ENCODE measurements at places on chromosomes 7 and 10.

DNA sequence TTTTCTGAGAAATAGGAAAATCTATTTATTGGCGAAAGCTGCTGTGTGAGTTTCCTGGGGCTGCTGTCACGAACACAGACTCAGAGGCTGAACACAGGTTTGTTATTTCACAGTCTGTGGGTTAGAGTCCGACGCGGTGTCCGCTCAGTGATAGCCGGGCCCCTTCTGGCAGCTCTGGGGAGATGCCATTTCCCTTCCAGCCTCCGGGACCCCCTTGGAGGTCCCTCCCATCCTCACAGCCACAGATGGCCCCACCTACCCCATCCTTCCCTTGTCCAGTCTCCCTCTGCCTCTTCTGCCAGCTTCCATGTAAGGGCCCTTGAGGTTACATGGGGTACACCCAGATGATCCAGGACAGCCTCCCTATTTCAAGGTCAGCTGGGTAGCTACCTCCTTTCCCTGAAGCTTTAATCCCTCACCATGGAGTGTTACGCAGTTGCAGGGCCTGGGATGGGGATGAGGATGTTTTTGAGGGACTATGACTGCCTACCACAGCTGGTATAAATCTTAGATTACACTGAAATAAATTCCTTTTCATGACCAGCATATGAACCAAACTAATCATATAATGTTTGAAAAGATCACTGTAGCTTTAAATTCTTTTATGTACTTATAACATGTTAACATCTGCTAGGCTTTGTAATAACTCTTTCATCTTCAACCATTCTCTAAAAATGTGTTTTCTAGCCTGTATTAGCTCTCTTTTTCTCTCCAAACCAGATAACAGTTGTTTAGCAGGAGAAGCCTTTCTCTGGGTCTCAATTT, 98.5 kb downstream of the WDR37 start:
- no peak for DNase-seq

- no peak for DNase-seq
Observed at GRCh38 chr10:17290226-17290625, 62.2 kb downstream of the VIM start.

- no peak for DNase-seq
Observed at GRCh38 chr7:29968683-29969395, 20.8 kb downstream of the SCRN1 start.

DNA sequence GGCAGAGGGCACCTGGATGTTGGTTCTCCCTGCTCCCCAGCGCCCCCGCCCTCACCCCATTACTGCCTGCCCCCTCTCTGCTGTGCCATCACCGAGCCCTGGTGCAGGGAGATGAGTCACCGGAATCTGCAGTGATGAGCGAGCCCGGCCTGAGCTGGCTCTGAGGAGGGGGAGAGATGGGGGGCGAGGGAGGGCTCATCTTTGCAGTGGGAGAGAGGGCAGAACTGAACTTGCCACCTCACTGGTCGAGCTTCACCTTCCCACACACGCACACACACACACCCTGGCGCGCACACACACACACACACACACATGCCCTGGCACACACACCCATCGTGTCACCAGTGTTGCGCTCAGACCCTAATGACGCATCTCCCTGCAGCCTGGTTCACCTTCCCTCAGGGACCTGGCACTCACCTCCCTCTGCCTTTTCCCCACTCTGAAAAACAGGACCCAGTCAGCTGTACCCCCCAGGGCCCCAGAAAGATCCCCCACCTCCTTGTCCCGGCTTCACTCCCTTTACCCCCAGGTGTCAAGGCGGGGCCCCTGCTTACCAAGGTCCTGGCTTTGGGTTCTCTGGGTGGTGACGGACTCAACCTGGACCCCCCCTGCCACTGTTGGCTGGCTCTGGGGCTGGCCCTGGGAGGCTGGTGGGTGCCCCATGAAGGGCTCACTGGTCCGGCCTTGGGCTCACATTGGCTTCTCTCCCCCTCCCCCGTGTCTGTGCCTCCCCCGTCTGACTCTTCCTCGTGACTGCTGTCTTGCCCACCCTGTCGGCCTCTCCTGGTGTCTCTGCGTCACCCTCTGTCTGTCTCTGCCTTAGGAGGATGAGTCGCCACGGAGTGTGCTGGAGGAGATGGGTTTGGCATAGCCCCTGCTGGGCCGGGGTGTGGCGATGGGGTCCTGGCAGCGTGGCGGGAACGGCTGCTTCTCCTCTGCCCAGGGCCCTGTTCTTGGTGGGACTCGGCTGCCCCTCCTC, 5.4 kb downstream of the VGF start:
- no peak for DNase-seq

GRCh38 chr10:63703113-63703670, 182.0 kb downstream of the REEP3 start:
- no peak for DNase-seq

GRCh38 chr10:103528549-103528948, 35.0 kb downstream of the NEURL1 start:
- DNase-seq: no peak

DNA sequence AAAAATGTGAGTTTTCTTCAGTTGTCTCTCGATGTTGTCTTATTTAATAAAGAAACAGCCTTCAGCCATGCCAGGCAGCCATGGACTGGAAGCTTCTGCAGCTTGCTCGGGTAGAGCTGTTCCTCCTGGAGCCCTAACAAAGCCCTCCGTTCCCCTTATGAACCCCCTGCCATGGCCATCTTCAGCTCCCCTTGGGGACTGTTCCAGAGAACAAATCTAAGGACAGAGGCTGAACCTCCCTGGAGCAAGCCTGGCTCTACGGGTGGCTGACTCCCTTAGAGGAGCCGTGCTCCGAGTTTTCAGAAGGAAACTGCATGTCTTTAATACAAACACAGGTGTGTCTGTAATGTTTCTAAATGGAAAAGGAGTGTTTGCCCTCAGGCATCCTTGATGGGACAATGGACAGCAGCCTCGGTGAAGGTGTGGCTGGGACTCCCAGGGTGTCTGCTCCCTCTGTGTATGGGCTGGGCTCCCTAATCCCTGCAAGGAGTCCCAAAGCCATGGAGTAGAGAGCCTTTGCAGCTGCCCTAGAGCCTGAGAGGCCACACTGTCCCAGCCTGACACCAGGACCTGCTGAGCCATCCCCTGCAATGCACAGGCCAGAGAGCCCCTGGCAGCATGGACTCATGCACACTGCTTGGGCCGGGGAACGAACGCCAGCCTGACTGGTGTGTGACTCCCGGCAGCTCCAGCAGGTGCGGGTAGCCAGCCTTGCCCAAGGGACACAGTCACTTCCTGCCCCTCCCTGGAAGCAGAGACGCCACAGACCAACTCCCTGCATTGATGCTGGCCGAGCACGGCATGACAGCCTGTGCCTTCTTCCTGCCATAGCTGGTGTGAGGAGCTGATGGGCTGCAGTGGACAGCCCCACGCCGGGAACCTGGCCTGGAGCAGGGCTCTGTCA, 381.8 kb downstream of the TCERG1L start:
- no peak for DNase-seq

GRCh38 chr10:21976739-21977138, 26.8 kb downstream of the DNAJC1 start:
- DNase-seq: no peak

DNA sequence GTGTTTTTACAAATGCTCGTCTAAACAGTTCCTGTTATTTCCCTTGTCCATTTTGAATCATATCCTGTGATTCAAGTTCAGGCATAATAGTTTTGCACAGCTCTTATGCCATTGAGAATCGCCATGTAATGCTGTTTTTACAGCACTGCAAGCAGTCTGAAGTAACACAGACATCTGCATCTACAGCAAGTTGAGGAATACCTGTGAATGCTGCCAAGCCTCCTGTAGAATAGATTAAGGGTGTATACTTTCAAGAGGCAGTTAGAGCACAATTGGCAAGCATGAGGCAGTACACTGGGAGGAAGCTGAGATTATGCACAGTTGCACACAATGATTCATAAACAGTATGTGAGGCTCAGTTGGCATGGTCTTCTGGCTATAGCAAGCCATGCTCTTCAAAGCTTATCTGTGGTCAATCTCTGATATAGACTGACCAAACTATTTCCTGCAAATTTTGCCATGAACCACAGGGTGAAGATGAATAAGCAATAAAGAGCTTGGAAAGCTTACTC, 121.9 kb upstream of the AKR1E2 start:
- DNase-seq: no peak

DNA sequence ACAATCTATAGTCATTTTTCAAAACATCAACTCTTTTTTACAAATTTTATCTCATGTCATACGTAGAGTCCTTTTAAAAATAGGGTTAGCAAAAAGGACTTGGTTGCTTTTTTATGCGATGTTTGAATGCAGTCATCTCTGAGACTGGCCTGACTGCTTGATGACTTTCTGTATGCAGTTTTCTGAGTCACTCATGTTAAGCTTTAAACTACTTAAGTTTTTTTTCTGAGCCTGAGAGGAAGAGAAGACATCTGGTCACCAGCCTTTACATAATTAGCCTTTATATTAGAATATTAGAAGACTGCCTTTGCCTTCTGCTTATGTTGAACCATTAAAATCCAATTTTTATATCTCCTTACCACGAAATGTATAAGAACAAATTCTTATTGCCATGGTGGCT, 834.4 kb upstream of the MBL2 start:
- no peak for DNase-seq

DNA sequence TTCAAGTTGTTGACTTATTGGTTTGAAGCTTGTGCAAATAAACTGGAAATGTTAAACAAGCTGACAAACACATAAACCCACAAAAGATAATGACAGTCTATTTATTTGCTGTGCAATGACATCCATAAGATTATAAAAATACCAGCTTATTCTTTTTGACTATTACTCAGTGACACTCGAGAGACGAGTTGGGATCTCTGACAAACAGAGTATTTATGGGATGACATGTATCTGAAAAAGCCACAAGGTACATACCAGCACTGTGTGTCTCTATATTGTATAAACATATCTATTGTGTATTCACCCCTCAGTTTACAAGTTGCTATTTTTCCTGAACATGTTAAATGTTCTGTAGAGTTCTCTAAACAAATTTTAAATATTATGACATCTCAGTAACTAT, 88.9 kb downstream of the CHRM2 start:
- no peak for DNase-seq

GRCh38 chr10:70132098-70133029, at the start of gene AIFM2:
Gene AIFM2, minus strand, starts transcription at chr10:70132825. Its CDS starts 8,741 bp downstream, at chr10:70124084.
- DNase-seq: peak; percentile 14

DNA sequence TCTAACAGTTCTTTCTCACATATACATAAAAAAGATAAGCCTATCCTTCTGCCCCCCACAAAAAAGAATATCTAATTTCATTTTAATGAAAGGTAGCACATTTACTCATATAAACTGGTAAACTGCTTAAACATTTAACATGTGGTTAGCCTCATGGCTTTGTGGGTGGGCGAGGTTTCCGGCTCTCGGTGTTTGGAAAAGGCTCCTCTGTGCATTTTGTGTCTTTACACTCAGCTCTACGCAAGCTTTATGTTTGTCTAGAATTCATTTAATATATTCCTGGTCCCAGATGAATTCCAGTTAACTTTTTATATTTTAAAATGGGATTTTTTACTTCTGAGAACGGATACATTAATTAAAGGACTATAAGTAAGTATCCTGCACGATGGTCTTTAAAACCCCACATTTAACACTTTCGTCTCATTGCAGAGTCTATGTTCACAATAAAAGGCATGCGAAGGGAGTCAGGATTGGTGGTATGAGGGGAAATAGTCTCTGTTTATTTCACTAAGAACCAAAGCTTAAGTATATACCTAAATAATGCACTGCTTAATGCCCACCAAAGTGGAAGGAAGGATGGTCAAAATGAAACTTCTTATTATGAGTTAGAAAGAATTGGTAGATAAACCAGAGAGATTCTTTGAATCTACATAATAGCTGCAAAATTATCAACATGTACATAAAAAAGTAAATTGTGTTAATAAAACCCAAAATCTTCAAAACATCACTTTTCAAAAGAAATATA, 197.2 kb downstream of the CRPPA start:
- no peak for DNase-seq

DNA sequence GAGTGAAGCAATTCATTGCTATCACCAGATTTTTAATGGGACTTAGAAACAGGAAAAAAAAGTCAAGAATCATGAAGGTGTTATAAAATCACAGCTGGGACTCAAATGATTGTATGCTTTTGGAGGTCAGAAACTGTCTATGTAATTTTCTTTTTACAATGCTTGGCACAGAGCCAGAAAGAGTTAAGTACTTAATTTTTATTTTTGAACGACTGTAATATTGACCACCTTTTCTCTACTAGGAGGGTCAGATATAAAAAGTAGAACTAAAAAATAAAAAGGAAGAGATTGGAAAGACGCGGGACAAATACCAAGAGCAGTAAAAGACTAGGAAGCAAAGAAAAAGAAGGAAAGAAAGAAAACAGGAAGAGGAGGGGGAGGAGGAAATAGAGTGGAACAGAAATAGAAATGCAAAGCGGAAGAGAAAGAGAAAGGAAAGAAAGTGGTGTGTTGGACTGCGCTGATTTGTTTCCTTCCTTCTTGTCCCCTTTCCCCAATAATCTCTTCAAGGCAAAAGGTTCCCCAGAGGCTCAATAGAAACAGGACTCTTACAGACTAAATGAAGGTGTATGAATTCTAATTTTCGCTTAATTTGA, 23.2 kb upstream of the C1GALT1 start:
- no peak for DNase-seq

GRCh38 chr7:86970547-86970946, 88.9 kb downstream of the ELAPOR2 start:
- no peak for DNase-seq

GRCh38 chr7:125636320-125636962, 706.8 kb upstream of the POT1 start:
- no peak for DNase-seq

GRCh38 chr7:96237040-96237439, 84.9 kb downstream of the SLC25A13 start:
- DNase-seq: no peak

GRCh38 chr10:126549344-126549743, 121.1 kb downstream of the C10orf90 start:
- no peak for DNase-seq

DNA sequence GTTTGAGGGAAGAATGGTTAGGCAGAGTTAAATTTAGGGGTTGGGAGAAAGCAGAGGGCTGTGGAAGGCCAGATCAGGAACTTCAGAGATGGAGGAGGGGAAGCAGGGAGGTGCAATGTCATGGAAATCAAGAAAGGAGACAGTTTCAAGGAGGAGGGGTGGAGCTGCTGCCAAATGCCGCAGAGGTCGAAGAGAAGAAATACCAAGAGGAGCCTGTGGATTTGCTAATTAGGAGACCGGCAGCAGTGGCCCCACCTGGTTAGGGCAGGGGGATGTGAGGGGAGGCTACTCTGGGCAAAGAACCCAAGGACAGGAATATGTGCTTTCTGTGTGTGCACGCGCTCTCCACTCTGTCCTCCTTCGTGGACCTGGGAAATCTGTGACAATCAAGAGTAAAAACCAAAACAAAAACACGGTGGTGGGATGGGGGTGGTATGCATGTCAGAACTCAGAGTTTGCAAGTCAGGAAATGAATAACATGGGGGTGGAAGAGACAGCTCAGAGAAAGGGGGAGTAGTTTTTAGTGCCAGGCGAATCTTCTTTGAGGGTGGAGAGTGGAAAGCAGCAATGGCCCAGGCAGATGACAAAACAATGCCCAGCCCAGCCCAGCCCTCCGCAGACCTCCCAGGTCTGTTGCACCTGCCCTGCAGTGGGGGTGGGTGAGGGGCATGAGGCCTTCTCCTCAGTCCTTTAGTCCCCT, 102.9 kb upstream of the PAX2 start:
- no peak for DNase-seq

- no peak for DNase-seq
Observed at GRCh38 chr7:119397156-119397555, 875.8 kb upstream of the KCND2 start.

- DNase-seq: no peak
Observed at GRCh38 chr10:16195894-16196293, 240.9 kb upstream of the PTER start.

Data from activated naive CD4-positive, alpha-beta T cell (primary cell).